ENCODE measurements at places on chromosomes 4 and X.

GRCh38 chr4:112287258-112287989, 1.7 kb upstream of the TIFA start:
- no peak for DNase-seq

DNA sequence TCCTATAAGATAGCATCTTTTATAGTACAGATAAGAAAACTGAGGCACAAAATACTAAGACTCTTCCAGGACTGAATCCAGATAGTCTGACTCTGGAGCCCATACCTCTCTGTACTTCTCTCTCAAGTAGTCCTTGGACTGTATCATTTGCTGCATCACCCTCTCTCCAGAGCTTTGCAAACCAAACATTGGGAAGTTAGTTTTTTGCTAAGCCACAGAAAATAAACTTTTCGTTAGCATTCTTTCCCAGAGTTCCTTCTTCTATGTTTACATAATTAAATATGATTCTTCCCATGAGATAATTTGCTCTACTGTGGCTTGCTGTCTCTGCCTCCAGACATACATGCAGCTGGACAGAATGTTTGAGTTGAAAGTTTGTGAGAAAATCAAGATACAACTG, 22.0 kb downstream of the PPEF2 start:
- no peak for DNase-seq

GRCh38 chr4:87009095-87009648, 74.4 kb downstream of the AFF1 start:
- DNase-seq = no peak

- peak; percentile 73 for DNase-seq
These were observed 46.5 kb downstream of the HADH start for GRCh38 chr4:108036213-108036612.

DNA sequence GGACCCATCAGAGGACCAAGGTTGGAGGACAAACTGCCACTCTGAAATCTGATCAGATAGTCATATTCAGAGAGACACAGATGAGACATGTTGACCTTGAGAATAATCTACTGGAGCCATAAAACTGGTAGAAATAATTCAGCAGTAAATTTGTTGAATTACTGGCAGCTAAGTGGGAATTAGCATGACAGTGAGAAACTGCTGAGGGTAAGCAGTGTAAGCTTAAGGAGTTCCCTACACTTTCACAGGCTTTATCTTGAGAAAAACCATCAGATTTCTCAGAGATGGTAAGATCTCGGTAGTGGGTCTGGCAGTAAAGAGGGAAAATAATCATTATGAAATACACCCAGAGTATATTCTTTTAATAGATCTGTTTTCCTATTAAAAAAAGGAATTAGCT, 213.7 kb downstream of the TECRL start:
- no peak for DNase-seq

- no peak for DNase-seq
These were observed 57.0 kb upstream of the GBA3 start for GRCh38 chr4:22635692-22636091.

- DNase-seq = no peak
These were observed 47.2 kb downstream of the USO1 start for GRCh38 chr4:75771607-75772006.

DNA sequence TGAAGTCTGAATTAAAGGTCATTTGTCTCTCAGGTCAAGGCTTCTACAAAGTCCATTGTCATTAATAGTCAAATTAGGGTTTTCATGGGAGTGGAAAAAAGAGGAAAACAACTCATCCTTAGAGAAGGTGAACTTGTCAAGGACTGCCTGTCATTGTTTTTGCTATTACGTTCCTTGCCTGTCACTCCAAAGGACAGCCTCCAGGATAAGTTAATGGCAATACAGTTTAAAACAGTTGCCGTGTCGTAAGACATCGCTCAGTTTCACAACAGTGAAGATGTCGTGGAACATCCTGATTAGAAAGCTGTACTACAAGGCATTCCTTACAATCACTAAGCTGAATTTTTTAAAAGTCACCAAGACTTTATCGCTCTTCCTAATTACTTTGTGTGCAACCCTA, 466.8 kb upstream of the SMIM31 start:
- no peak for DNase-seq

DNA sequence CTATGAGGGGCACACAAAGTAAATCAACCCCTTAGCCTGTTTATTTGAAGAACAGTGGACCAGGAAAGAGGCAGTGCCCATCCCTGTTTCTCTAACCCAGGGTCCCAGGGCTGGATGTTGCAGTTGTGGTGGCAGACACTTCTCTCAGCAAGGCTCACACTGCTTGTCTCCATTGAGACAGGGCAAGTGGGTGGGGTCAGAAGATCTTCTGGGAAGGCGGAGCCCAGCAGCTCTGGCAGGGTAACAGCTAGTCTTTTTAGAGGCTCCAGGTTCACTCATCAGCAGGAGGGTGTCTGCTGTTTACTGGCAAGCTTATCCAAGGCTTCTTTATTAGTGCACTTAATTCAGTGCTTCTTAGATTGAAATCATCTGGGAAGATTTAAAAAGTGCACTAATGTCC, 659.8 kb upstream of the DIPK2B start:
- peak; percentile 11 for DNase-seq

DNA sequence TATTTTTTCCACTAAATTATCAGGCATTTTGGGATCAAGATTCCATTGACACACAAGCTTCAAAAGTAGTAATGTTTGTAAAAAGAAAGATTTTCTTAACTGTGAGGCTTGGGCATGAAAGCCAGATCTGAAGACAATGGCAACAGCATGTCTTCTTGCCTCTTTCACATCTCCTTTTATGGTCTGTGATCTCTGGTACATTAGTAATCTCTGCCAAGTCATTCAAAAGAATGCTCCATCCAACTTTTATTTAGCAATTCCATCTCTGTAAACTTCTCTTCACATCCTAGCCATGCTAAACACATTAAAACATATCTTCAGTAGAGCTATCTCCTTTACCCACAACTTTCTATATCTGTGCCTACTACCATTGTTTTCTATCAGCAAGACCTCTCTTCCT, 465.4 kb downstream of the FAT4 start:
- no peak for DNase-seq

DNA sequence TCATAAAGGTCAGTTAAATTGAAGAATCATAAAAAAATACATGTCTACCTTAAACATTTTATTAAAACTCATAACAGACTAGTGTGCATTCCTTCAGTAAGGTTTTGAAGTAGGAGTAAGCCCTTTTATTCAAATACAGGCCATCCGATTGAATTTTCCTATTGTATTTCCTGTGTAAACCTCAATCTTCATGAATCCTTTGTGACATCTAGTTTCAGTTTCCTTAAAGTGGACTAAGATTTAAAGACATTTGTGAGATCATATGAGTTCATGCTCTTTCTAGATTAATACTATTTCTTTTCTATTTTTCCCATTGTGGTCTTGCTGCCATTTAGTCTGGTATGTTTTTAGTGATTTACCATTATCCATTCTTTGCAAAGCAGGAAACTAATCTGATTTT, 644.7 kb upstream of the BOD1L1 start:
- DNase-seq = no peak

DNA sequence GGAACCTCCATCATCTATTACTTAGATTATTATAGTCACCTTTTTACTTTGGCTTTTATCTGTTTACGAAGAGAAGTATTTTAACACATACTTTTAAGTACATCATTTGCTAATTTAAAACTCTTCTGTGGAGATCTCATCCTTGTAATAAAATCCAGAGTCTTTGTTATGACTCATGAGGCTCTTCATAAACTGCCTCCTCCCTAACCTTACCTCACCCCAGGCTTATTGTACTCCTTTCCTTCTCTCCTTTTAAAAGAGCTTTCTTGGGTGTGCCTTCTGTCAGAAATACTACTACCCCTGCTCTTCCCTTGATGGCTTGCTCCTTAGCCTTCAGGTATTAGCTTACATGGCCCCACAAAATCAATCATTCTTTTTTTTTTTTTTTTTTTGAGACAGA, 6.6 kb downstream of the ARL9 start:
- no peak for DNase-seq

DNA sequence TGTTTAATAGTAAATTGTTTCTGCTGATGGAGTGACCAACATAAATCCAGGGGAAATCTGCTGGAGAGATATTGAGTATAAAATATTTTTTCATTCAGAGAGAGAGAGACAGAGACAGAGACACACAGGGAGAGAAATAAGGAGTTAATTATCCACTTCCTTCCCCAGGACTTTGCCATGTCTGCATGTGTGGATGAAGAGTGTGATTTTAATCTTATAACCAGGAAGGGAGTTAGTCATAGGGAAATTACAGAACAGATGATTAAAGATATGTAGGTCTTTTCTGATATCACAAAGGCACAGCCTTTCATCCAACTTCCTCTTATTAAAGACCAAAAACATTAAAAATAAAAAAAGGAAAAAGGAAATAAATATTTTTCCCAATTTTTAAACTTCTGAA, 526.3 kb downstream of the SPRY1 start:
- DNase-seq = no peak

Measured in stimulated activated CD4-positive, alpha-beta T cell treated with anti-CD3 and anti-CD28 coated beads, Interleukin-15, amount 100 ng/mL, for 24 hours (primary cell).